Thymus (tissue), 14 donors: ENCODE measurements at places on chromosomes 11 and 22.

DNA sequence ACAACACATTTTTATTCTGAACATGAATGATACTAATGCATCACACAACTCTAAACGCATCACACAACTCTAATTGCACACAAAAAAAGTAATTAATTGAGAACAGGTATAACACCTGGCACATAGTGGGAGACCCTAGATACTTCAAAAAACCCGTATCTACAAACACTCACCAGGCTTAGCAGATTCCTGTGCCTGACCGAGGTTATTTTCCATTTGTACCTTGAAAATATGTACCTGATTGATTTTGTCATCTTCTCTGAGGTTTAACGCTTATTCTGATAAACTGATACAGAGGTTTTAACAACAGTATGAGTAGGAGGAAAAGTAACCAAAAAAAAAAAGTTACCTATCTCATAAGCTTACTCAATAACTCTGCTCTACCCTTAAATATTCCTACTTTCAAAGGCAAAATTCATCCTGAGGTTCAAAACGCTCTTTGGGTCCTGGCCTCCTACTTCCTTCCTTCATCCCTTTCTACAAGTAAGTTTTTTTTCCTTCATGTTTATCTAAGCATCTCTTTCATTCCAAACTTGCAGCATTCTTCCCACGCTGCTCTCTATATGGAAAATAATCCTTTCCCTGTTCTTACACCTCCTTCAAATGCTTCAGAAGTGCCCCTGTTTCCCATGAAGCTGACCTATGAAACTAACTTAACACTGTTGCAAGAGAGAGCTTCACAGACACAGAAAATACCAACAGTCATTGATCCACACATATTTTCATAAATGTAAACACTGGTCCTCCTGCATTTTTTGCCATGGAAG lies 73.3 kb downstream of the ETS1 start:
- DNase-seq: no peak

- DNase-seq: no peak
These were observed 267.6 kb upstream of the TENM4 start for GRCh38 chr11:79708319-79708932.

- no peak for DNase-seq
These were observed 427.9 kb upstream of the CCDC179 start for GRCh38 chr11:23288003-23288783.

DNA sequence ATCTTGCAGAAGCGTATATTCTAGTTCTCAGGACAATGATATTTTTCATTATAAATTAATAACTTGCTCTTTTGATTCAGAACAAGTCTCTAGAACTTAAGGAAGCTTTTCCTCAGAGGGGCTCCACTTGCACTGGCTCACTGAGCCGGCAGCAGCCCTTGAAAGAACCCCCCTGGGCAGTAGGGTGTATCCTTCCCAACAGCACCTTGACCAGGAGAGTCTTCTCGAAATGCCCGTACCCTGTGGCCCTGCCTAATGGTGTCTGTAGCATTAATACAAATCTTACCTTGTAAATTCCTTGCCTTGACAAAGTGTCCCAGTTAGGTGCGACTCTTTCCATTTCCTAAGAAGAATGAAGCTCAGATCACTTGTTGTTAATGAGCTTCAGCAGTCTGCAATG lies 13.5 kb downstream of the PSMD13 start:
- no peak for DNase-seq

GRCh38 chr11:82972103-82972502 lies 70.6 kb downstream of the DDIAS start:
- DNase-seq: no peak

GRCh38 chr11:21511835-21512440 lies 680.9 kb upstream of the ANO5 start:
- peak; percentile 8 for DNase-seq
